ENCODE measurements at places on chromosomes 6 and 20. TPM values are rescaled to one million over a fixed set of nuclear protein-coding genes. Genes with fewer than 3 reads are reported as not detected.

GRCh38 chr6:105250533-105250932, 70.7 kb upstream of the POPDC3 start:
- DNase-seq, result no peak

- no peak for DNase-seq
These were observed 4.5 kb downstream of the TEAD3 start for GRCh38 chr6:35492258-35492973.

GRCh38 chr6:111789598-111789997, 83.7 kb downstream of the FYN start:
- no peak for DNase-seq

DNA sequence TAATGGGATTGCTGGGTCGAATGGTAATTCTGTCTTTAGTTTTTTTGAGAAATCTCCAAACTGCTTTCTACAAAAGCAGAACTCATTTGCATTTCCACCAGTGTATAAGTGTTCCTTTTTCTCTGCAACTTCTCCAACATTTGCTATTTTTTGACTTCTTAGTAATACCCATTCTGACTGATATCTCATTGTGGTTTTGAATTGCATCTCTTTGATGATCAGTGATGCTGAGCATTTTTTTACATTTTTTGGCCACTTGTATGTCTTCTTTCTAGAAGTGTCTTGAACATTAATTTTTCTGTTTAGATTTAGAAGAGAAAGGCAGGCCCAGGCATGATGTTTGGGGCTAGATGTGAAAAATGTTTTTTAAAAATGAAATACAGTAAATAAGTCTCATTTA, 553.1 kb upstream of the MAN1A1 start:
- DNase-seq, result no peak

- peak; percentile 66 for DNase-seq
These were observed 48.9 kb downstream of the DUSP22 start for GRCh38 chr6:340991-341827.

DNA sequence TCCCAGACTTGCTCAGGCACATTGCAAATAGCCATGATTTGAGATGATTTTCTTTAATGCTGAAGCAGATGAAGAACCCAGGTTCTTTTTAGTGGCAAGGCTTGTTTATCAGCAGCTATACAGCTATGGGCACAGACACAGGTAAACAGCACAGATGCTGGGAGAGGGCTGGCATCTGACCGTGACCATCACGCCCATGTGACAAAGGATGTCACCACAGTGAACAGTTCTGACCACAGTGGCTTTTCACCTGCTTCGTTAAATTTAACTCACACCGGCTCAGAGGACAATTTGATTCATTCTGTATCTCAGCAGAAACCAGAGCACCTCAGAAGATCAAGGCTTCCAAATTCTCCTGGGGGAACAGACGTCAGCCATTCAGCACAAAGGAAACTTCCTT, 142.6 kb downstream of the CDH26 start:
- no peak for DNase-seq

GRCh38 chr6:21764989-21765388, 171.4 kb downstream of the SOX4 start:
- no peak for DNase-seq

- DNase-seq, result no peak
These were observed 876 bp upstream of the DSP start for GRCh38 chr6:7540595-7540994.

DNA sequence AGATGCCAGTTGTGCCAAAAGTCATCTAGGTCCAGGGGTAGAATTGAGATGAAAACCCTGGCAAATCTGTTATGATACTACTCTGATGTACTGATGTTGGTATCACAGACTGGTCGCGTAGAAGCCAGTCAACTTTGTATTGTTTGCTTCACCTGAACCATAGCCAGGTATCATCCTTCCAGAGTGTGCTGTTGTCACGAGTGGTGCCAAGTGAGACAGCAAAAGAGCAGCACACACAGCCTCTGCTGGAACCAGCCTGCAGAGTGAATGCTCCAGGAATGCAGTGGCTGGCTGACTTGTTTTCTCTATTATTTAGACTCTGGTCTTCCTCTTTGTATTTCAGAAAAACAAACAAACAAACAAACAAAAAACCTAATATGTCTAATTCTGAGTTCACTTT, 209.5 kb upstream of the HEY2 start:
- DNase-seq, result no peak

DNA sequence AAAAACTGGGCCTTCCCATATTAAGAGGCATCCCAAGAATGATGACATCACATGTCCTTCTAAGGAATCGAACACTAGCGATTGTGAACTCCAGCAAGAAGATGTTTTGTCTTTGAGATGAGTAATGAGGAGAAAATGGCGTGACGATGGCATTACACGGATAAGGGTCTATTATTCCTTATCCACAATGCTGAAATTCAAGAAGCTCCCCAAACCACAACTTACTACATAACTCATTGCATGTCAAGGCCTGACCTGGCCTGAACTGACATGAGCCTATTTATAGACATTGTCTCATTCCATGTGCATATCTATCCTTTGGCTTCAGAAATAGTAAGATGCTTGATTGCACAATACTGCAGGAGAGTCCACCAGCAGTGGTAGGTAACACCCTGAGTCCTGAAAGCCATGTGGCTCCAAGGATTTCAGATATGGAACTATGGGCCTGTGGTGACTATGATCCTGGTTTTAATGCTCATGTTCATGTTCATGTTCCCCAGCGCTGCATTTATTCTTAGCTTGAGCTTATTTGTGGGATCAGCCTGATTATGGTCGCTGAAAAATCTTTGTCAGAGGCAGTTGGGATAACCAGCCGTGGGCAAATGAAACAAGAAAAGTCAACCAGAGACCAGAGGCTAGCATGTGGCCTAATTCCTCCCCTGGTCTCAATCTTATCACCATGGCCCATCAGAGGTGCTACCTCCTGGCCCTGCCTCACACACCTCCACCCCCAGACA, 183.2 kb upstream of the JARID2 start:
- DNase-seq, result peak; percentile 48

DNA sequence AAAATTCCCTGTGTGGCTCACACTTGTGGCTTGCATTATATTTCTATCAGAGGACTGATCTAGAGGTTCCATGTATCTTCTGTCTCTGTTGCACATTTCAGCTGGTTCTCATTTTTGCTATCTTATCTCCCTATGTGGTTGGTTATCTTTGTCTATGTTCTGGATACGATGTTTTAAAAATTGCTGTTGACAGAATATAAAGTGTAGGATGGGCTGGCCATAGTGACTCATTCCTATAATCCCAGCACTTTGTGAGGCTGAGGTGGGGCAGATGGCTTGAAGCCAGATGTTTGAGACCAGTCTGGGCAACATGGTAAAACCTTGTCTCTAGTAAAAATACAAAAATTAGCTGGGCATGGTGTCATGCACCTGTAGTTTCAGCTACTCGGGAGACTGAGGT, 9.9 kb upstream of the ULBP3 start:
- peak; percentile 26 for DNase-seq

GRCh38 chr6:163739966-163740365, 325.4 kb downstream of the QKI start:
- no peak for DNase-seq

DNA sequence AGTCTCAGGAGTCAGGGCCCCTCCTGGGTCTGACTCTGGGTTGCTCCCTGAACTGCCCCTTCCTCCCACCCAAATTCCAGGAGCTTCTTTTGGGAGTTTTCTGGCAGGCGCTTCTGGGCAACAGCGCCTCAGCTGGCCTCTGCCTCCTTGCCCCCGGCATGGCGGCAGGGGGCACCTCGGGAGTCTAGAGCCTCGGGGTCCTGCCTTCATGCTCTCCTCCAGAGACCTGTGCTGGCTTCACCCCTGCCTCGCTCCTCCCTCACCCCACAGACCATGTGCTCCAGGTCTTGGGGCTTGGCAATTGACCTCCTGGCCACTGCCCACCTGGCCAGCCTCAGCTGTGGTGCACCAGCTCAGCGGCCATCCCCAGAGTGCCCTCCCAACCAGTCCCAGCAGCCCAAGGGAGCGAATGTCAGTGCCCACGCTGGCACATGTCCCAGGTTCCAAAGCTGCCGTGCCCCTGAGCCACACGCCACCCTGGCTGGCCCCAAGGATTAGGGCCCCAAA, 43.4 kb downstream of the SRC start:
- no peak for DNase-seq

DNA sequence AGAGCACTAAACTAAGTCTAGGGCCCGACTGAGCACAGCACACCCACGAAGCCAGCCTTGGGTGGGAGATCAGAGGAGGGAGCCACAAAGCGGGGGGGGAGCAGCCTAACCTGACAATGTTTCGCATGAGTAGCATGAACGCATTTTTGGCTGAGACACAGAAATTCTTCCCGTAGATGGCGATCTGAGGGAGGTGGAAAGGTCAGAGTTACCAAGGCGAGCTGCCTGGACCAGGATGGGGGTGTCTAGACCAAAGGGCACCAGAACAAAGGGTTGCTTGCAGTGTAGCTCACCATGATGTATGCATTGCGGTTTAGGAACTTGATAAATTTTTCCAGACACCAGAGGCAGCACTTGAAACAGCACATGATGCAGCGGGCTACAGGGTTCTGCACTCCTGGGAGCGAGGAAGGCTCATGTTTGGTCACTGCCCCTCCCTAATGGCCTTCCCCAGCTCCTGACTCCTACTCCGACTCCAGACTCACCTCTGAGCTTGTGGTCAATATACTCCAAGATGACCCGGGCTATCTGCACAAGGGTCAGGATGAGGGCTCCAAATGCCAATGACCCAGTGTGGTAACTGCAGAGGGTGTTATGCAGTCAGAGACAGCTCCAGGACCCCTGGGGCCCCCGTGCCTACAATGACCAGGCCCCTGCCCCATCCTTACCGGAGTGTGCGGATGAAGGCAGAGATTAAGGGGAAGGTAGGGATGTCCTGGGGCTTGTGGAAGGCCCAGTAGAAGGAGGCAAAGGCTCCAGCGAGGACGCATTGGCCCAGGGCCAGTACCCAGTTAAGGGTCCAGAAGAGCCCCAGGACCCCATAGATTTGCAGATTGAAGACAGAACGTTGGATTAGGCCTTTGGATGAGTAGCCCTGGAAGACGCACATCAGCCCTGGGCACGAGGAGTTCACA, 2.8 kb upstream of the NEU1 start:
- no peak for DNase-seq

DNA sequence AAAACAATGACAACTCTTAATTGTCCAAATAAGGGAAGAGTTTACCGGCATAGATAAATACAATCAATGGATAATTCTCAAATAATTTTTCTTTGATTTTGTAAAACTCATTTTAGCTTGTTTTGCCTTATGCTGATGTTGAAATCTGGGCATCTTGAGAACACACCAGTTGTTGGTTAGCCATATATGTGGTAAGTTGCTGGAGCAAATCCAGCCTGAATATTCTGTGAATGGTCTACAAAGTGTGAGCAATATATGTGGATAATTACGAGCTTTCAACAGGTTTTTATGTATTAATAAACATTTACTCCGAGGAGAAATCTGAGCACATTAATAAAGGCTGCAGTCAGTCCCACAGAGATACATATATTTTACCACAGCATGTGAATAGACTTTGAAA, 423.6 kb downstream of the BCKDHB start:
- no peak for DNase-seq

GRCh38 chr20:10366898-10367692, 66.9 kb downstream of the MKKS start:
- no peak for DNase-seq

- no peak for DNase-seq
These were observed 333.4 kb downstream of the SMOC2 start for GRCh38 chr6:168774381-168774780.

- no peak for DNase-seq
These were observed 185 bp upstream of the TNFRSF6B start for GRCh38 chr20:63696306-63696627.

DNA sequence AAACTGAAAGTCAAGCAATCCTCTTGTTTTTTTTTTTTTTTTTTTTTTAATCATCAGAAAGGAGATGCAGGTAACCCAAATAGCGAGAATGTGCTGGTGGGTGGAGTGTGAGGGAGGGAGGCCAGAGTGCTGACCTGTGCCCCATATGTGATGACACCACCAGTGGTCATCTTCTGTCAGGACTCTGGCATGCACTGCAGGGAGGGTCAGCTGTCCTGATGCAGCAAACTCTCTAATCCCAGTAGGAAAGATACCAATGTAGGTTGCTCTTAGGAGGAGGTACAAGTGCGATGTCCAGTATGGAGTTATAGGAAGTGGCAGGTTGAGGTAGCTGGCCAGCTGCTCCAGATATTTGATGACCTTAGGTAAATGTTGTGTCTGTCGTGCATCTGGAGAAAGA, 2.8 kb upstream of the CST4 start:
- no peak for DNase-seq

DNA sequence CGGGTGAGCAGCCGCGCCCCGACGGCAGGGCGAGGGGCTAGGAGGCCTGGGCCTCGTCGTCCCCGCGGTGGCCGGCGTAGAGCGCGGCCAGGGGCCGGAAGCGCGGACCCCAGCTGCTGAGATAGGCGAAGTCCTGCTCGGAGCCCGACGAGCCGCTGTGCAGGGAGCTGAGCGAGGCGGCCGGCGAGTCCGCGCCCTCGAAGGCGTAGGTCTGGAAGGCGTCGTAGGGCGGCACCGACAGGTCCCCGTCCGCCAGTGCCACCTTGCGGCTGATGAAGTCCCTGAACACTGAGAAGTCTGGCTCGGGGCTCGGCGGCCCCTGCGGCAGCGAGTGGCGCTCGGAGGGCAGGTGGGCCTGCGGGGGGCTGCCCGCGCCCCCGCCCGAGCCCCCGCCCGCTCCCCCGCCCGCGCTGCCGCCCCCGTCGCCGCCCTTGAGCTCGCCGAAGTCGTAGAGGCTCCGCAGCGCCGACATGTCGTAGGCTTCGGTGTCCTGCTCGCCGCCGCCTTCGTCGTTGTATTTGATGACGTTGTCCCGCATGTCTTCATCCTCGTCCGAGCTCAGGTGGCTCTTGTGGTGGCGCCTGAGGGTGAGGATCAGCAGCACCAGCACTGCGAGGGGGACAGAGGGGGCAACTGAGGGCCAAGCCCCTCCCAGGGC, 56.5 kb downstream of the CD40 start:
- DNase-seq, result peak; percentile 87

DNA sequence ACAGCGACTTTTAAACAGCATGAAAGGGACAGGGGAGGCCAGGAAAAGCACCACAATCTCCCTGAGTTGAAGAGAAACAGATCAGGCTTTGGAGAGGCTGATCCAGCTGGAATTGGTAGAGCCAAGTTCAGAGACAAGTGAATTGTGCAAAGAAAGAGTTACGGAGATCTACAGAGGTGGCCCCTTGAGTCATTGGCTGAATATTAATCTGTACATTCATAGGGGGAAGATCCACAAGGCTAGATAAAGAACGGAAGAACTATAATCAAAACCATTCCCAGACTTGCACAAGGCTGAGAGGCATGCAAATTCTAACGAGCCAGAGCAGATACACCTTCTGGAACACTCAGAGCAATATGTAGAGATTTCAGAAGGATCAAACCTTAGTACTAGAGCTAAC, 14.2 kb upstream of the FOXQ1 start:
- DNase-seq, result no peak

IRF4 gene
- 1.3 TPM for total RNA-seq

SNPH gene
- 3.9 TPM for total RNA-seq

GINS1 gene
- total RNA-seq, result 31.8 TPM

C20orf144 gene
- 0.16 TPM for total RNA-seq

MDC1 gene
- total RNA-seq, result 114 TPM

CDSN gene
- not detected for total RNA-seq

SLC32A1 gene
- not detected for total RNA-seq

CDH26 gene
- 0.22 TPM for total RNA-seq
